CMK (cell line): ENCODE measurements at places on chromosomes 16 and 17.

DNA sequence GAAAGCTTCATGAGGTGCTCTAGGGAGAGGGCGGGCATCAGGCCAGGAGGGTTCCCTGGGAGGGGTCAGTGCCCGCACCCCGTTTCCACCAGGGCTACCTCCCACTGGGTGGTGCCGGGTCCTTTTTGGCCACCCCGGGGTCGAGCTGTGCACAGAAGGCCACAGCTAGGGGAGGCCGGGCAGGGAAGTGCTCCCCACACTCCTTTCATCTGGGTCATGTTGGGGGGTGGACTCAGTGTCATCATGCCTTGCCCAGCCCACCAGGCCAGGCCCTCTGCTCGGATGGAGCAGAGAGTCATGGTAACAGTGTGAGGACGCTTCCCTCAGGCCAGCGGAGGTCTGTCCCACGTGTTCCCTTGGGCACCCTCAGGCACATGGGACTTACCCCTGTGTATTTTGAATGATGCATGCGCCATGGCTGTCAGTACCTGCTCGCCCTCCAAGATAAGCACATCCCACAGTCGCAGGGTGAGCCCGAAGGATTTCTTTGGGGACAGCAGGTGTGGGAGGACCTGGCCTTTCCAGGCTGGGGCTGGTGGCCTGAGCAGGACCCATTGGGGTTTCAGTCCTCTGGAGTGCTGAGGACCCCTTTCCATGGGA, 46.4 kb downstream of the TNFRSF13B start:
- DNase-seq: no peak

DNA sequence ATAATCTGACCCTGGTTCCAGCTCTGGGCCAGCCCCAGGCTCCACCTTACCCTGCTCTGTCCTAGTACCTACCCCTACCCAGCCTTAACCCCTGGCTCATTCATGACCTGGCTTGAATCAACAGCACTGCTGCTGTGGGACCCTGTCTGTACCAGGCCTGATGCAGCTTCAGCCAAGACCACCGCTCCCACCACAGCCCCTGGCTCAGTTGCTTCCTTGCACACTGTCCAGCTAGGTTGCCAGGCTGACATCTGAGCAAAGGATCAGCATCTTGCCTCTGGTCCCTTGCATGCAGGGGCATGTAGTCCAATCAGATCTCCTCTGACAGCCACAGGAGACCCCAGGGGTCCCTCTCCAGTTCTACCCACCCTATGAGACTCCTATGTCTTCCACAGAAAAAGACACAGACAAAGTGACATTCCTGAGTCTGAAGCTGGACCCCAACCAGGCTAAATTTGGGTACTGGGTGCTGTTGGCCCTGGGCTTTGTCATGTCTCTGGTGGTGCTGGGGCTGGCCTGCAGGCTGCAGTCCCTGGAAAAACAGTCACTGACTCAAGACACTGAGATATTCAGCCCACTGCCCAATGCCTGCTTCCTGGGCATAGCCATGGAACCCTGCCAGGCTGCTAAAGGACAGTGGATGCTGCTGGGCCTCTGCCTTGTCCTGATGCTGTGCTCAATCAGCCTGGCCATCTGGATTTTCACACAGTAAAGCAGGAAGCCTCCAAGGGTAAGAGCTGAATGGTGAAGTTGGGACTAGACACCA, 3.9 kb upstream of the KCNH6 start:
- no peak for DNase-seq

GRCh38 chr16:82236415-82236814, 66.4 kb upstream of the MPHOSPH6 start:
- DNase-seq: no peak

DNA sequence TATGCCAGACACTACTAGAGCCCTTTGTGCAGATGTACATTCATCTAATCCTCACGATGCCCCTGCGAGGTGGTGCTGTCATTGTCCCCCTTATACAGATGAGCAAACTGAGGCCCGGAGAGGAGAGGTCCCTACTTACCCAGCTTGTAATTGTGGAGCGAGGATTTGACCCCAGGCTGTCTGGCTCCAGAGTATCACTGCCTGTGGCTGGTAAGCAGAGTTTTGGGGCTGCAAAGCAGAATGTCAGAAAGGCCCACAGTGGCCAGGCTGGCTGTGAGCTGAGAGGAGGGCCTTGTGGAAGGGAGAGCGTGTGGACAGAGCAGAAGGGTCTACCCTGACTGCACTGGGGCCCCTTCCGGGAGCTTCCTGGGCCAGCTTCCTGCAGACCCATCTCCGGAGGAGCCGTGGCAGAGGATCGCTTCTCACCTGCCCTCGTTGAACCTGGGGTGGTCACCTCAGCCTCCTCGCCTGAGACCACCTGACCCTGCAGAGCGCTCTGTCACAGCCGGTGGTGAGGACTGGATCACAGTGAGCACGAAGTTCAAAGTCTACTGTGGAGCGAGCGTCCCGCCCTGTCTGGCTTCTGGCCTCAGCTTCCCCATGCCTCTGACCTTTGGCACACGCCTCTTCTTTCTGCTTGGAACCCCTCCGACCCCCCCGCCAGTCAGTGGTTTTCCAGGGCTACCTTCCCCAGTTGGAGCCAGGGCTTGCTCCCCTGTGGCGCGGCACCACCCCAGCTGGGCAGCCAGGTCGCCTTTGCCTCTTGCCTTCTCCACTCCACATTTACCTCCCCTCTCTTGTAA, 12.1 kb downstream of the CMIP start:
- no peak for DNase-seq

DNA sequence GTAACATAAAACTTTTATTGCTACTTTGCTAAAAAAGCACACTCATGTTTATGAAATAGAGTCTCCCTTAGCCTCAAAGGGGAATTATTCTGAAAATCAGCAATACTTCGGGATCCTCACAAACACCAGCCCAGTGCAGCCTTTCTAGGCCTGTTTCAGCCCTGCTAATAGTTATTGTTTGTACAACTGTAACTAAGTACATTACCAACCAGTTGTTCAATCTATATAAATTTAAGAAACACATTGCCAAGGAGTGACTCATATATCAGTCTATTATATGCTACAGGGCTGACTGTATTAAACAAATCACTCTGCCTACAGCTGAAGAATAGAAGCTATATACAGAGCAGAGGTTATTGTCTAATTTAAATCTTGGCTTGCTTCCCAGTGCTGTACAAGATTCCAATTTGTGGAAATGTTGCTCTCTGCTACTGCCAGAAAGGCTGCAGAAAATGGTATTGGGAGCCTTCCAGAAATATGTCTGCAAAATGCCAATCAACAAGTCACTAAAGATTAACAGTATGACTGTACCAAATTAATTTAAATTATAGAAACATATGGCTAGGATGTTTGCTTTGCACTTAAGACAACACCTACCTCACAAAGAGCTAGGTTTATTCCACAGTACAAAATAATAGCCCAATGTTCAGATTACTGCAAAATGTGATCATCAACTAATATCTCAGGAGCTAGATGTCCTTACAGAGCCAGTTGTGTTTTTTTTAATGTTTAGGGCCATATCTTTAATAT, 49.7 kb downstream of the TOX3 start:
- DNase-seq: no peak

DNA sequence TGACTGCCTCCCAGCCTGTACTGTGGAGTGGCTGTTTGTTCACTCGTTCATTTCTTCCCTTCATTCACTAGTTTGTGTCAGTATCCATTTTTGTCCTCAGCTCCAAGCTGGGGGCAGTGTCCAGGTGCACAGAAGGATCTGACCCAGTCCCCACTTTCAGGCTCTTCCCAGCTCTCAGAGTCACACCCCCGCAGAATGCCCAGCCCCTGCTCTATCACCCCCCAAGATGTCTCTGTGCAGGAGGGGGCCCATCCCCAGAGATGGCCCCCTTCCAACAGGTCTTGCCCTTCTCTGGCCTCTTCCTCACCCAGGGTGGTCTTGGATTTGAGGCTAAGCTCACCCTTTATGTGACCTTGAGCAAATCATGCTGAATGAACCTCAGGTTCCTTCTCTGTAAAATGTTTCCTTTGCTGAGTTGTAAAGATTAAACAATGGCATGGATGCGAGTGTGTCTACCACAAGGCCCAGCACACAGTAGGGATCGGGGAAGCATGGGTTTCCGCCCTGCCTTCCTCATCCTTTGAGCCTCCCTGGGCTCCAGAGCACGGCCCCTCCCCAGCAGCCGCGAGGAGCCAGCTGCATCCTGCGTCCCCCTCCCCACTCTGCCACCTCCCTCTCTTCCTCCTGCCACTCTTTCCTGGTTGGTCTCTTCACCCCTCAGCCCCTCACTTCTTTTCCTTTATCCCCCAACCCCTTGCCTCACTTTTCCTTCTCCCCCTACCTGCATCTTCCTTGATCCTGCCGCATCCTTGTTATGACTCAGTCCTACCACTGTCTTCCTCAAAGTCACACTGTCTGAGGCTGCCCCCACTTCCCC, 2.8 kb downstream of the FBXL19 start:
- DNase-seq: no peak

DNA sequence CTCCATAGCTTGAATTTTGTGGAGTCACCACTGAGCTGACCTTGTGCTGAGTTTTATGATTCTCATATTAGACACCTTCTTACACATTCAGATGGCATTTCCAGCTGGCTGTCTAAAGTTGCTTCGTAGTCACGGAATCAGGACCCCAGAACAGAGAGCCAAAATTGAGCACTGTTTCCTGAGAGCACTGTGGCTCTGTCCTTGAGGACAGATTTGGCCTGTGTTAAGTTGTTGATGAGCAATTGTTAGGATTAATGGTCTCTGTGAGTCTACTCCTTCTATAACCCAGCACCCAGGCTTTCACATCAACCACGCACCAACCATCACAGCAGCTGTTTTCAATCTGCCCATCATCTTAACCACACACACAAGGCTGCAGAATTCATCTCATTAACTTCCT, 277.5 kb upstream of the HSBP1 start:
- no peak for DNase-seq

DNA sequence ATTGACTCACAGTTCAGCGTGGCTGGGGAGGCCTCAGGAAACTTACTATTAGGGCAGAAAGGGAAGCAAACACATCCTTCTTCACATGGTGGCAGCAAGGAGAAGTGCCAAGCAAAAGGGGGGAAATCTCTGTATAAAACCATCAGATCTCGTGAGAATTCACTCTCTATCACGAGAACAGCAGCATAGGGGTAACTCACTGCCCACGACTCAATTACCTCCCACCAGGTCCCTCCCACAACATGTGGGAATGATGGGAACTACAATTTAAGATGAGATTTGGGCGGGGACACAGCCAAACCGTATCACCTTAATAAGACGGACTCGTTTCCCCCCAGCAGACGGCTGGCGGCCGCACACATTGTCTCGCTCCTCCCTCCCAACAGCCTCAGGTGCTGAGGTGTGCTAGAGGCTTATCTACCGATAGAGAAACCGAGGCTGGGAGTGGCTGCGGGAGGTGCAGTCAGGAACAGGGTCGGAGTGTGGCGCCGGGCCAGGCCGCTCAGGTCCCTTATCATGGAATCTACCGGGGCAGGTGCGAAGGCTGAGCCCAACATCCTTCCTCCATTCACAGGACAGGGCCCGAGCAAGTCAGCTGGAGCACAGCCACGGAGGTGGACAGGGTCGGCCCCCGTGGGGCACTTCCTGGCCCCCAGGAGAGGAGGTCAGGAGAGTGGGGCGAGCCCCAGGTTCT, 4.9 kb upstream of the ZG16B start:
- DNase-seq: no peak

DNA sequence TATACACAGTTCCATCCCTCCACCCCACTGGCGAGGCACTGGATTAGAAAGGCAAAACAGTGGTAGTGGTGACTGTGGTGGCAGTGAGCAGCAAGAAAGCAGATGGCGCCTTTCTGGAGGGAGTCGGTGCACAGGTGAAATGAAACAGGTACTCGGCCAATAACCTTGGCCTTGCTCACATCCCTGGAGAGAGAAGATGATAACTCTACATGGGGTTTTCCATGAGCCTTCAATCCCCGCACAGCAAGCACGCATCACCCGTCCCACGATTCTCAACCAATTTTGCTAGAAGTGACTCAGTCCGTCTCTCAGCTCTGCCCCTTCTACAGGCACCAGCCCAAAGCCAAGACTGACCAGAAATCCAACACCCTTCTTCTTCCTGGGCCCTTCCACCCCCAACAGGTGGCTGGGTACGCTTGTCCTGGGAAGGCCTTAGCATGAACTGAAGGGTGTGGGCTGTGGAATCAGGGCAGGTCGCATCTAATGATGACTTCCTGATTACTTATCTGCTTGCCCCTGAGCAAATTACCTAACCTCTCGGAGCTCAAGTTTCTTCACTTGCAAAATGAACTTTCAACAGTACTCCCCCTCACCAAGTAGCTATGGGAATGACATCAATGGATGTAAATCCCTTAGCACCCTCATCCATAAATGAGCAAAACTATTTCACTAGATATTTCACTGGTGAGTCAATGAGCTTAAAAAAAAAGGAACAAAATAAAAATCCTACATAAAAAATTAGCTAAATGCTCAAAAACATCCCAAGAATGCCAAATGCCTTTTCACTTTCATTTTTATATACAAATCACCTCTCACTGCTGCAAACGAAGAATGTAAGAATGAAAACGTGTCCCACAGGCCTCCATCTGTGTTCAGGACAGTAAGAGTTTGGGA, 18.0 kb downstream of the XPO6 start:
- DNase-seq: no peak

DNA sequence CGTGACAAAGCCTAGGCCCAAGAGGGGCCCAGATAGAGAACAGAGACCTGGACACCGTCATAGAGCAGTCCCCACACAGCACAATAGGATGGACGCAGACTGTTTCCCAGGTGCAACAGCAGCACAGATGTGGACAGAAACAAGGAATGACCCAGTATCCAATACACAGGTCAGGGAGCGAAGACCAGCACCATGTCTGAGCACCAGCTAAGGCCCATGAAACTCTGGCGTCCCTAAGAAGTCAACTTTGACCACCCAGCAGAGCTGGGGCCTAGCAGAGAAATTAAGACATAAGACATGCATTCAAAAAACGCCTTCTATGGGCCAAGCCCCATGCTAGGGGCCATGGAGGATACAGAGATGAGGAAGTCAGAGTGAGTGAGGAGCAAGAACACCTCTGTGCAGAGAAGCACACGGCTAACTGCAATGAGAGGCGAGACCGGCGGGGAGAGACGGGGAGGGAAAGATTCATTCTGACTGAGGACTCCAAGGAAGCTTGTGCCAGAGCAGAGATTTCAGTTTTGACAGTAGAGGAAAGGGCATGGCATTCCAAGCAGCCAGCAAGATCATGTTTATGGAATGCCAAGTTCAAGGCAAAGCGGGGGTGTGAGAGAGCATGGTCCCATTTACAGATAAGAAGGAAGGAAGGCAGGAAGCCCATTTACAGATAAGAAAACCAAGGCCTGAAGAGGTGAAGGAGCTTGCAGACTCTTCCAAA, 50.8 kb downstream of the PITPNM3 start:
- DNase-seq: no peak

DNA sequence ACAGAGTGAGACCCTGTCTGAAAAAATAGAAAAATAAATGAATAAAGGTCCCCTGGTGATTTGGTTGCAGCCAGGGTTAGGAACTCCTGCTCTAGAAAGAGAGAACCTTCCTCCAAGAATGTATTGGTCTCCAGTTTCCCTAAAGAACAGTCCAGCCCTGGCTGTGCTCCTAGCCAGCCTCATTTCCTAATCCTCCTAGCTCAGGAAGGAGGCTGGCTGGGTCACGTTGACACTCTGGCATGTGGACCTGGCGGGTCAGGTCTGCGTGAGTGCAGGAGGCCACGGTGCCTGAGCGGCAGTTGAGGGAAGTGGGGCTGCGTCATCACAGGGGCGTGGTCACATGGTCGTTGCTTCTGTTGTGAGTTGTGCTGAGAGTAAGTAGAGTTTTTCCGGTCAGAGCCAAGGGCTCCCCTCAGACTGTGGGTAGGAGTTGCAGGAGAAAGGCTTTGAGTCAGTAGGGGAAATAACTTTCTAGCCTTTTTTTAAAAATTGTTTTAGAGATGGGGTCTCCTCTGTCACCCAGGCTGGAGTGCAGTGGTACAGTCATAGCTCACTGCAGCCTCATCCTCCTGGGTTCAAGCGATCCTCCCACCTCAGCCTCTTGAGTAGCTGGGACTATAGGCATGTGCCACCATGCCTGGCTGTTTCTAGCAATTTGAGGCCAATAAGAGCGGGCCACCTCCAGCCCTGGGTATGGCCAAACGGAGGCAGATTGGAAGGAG, 194.0 kb upstream of the CIBAR2 start:
- no peak for DNase-seq
